ENCODE measurements at places on chromosomes 1 and 21.

DNA sequence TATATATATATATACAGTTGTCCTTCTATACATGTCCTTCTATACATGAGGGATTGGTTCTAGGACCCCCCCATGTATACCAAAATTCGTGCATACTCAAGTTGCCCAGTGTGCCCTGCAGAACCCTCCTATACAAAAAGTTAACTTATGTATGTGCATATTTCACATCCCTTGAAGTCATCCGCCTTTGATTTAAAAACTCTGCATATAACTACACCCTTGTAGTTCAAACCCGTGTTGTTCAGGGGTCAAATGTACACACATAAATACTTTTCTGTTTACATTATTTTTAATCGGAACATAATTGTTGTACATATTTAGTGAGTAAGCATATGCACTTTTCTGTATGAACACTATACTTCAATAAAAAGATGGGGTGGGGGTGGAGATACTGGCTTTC is 7.7 kb upstream of the ABL2 start:
- no peak for DNase-seq

DNA sequence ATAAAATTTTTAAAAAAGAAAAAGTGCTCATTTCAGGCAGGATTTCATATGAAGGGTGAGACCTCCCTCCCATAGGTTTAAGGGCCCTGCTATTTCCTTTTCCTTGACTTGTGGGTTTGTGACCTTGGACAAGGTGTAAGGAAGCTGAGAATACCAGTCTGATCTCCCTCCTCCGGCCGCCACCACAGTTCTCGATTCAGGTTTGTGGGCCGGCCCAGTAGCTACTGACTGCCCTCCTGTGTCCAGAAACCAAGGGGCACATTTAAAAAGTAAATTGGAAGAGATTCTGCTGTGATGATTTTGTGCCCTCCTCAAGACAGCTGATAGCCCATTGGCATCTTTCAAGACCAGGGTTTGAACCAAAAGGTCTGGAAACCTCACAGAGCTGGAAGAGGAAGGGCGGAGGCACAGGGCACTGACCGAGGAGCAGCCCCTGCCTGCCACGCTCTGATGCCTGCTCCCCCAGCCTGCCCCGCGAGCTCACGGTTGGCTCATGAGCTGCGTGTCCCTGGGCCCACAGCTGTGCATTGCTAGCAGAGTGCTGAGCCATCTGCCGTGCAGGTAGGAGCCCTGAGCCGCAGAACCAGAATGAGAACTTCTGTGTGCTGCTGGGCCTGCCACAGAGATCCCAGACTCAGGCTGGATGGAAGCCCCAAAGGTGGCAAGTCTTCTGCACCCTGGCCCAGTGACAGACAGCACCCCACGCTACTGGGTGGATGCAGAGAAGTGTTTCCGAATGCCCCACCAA is 348.7 kb downstream of the NPHP4 start:
- DNase-seq, result no peak

GRCh38 chr1:118223426-118223825 is 38.4 kb upstream of the SPAG17 start:
- DNase-seq, result no peak

- DNase-seq, result no peak
Measured at GRCh38 chr1:177669161-177669560, 300.7 kb downstream of the SEC16B start.

- DNase-seq, result no peak
Measured at GRCh38 chr1:193494368-193494767, 308.0 kb upstream of the B3GALT2 start.

DNA sequence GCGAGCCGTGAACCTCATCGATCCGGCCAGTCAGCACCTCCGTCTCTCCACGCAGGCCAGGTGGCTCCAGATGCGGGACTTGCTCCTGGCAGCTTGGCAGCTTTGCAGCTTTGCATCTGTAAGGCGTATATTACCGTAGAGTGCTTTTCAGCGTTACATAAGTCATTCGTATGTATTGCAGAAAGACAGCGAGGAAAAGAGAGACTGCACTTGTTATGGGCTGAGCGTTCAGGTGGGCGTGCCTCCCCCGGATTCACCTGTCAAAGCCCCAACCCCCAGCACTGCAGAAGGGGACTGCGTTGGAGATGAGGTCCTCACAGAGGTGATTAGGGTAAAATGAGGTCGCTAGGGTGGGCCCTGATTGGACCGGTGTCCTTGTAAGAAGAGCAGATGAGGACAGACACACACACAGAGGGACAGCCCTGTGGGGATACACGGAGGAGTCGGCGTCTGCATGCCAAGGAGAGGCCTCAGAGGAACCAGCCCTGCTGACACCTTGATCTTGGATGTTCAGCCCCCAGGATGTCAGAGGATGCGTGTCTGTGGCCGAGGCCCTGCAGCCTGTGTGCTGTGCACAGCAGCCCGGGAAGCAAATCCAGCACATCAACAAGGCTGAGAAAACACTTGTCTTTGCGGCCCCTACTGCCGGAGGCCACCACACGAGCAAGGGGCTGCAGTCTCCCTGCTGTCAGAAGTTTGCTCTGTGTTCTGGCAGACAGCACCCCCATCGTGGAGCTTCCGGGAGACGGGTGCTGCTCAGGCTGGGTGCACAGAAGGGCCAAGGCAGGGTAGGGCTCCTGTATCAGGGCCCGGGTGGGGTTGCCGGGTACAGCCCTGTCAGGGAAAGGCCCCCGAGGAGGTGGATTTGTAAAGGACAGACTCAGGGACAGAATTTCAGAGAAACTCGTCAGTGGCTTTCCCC is 10.9 kb upstream of the AGPAT3 start:
- no peak for DNase-seq

GRCh38 chr1:39635205-39635870 is 4.1 kb downstream of the HEYL start:
- DNase-seq, result no peak

GRCh38 chr1:13662493-13662892 is 37.5 kb upstream of the PRDM2 start:
- no peak for DNase-seq

DNA sequence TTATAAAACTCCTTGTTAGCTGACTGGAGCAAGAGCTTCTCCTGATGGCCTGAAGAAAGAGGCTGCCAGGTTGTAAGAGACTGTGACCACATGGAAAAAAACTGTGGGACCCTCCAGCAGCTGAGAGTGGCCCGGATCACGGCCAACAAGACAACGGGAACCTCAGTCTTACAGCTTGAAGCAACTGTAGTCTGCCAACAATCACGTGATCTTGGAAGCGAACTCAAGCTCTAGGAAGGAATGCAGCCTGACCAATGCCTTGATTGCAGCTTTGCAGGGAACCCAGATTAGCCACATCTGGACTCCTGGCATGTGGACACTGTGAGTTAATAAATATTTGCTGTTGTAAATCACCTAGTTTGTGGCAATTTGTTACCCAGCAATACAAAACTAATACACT is 442.6 kb upstream of the PRMT6 start:
- no peak for DNase-seq

DNA sequence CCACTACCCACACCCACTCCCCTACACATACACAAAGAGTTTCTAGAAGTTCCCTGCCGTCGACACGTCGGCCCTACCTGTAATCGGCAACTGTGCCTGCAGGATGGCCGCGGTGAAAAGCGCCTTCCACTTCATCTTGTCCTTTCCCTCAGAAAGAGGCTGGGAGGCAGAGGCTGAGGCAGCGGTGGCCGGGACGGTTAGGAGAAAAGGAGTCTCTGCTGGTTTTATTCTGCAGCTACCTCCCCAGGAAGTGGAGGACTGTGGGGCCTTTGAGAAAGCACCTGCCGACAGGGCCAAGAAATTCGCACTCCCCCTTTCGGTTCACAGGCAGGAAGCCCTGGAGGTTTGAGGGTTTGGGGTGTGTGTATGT is at the start of gene CD247:
CD247 (minus strand) TSS at position 199 of the 370 bp plus-strand sequence; CDS start at position 135, 64 bp downstream.
- DNase-seq, result no peak

GRCh38 chr1:202230939-202231645 is 37.5 kb downstream of the LGR6 start:
- DNase-seq, result no peak

DNA sequence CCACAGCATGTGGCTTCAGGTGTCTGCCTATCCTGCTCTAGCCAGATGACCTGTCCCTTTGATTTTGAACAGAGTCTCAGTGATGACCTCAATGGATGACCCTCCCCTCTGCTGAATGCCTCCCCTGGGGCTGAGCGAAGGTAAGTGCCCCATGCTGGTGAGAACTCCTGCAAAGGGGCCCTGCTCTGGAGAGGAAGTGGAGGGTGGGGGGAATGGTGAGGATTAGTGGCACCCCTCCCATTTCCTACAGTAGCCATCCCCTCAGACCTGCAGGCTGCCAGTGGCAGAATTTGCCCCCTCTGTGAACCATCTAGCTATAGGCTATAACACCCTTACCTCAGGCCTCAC is 3.7 kb upstream of the PMVK start:
- DNase-seq, result no peak

DNA sequence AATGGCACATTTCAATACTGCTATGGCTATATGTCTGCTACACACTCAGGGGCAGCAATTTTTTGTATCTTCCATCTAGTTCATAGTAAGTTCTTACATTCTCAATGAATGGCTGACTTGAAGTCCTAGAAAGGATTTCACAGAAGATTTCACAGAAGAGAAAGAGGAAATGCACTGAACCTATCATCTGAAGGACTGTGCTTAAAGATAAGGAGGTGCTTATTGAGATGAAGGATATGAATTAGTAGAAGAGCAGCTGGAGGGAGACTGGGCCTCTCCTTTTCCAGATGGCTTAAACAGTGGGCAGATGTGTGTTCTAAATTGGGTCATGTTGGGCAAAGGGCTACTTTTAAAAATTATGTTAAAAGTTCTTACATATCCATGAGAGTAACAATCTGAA is 14.6 kb downstream of the ADAR start:
- DNase-seq, result no peak

DNA sequence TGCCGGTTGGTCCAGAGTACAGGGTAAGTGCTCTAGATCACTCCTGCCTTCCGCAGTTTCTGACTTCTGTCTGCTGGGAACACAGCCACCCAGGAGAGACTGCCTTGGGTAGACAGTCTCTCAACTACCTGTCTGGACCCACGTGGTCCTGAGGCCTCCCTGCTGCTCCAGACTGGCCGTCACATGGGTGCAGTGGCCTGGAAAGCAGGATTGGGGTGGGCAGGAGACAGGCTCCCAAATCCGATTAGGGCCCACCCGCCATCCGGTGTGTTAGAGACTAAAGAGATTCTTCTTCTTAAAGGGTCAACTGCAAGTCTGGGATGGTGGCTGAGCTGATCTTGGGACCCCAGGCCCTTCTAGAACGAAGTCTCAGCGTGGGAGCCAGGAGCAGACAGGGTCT is 105.5 kb downstream of the EBNA1BP2 start:
- no peak for DNase-seq

DNA sequence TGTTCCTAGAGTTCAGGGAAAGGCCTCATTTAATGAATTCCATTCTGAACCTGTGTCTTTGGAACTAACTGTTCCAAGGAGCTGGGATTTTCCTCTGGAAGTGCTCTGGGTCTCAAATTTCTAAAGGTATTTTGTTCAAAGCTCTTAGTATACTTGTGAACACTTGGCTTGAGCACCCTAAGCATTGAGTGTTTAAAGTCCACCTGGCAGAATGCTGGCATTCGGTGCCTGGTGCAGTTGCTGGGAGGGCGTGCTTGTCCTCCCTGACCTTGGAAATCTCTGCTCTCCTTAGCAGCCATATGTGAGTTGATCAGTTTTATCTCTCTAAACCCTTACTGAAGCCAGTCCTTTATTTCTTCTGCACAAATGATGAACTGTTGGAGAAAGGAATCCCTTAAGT is 3.0 kb downstream of the MTARC2 start:
- no peak for DNase-seq

GRCh38 chr1:5200006-5200405 is 545.6 kb downstream of the AJAP1 start:
- DNase-seq, result no peak

GRCh38 chr1:27554759-27555699 is 48.9 kb downstream of the AHDC1 start:
- no peak for DNase-seq

DNA sequence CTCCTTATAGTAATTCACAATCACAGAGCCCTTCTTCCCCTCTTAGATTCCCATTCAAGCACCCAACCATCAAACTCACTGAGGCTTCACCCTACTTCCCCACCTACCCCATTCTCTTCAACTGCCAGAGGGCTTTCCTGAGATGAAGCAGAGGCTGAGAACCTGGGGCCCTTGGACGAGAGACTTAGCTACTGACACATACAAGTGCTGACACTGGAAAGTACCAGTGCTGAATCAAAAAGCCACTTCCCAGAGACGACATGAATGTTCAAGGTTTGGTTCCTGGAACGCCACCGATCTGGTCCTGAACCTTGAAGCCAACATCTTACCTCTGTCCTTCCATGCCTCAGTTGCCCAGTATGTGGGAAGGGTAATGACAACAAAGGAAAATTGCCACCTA is 16.6 kb upstream of the RAP1A start:
- no peak for DNase-seq

DNA sequence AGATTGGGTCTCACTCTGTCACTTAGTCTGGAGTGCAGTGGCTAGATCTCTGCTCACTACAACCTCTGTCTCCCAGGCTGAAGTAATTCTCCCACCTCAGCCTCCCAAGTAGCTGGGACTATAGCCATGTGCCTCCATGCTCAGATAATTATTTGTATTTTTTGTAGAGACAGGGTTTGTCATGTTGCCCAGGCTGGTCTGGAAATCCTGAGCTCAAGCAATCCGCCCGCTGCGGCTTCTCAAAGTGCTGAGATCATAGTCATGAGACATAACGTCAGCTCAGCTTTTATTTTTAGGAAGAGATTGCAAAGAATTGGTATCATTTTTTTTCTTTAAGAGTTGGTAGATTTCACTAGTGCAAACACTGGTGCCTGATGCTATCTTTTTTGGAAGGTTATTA is 244.9 kb downstream of the DSCAM start:
- no peak for DNase-seq

DNA sequence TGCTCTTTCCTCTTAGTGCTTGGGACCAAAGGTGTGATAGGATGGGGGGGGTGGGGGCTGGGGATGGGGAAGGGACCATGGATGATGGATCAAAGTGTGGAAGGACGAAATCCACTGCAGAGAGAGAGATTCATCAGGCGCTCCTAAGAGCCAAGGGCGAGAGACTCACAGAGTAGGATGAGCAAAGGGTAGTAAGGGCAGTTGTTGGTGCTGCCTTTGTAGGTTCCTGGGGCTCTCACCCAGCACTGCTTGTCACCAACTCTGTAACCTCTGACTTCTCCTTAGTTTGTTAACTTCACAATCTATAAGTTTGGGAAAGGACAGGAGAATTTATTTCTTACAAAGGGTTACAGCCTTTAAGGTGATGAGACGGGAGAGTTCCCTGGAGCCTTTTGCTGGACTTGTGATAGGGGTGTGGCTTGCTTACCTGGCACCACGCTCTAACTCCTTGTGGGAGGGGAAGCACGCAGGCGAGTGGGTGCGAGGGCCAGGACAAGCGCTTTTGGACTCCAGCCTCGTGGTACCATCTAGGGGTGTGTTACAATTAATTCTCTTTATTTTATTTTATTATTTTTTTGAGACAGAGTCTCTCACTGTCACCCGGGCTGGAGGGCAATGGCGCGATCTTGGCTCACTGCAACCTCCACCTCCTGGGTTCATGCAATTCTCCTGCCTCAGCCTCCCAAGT is 1.6 kb upstream of the PDXK start:
- DNase-seq, result no peak

GRCh38 chr1:228891272-228892034 is 156.2 kb downstream of the RHOU start:
- no peak for DNase-seq
